Activated T-helper 1 cell treated with Interleukin-2 at 50 U/mL for 16 hours (primary cell): ENCODE measurements at places on chromosomes 16 and 17.

DNA sequence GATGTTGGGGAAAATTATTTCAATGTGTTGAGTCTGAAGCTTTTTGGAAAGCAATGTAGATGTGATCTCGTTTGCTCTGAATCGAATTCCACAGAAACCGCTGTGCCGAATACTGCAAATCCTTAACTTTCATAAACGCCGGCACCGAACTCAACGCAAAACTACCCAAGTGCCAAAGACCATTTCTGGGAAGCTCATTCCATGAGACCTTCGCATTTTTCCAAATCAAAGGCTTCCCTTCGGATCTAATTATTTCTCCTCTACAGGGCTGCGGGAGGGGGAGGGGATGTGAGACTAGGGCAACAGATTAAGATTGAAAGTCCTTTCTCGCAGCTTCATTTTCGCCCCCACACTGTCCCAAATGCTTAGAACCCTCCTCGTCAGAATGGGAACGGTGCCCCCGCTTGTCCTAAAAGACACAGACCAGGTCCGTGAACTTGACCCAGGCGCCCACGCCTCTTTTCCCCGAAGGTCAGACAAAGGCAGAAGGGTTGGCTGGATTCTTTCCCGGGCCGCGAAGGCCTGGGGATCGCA, 4.0 kb downstream of the PRAC1 start:
- no peak for DNase-seq

DNA sequence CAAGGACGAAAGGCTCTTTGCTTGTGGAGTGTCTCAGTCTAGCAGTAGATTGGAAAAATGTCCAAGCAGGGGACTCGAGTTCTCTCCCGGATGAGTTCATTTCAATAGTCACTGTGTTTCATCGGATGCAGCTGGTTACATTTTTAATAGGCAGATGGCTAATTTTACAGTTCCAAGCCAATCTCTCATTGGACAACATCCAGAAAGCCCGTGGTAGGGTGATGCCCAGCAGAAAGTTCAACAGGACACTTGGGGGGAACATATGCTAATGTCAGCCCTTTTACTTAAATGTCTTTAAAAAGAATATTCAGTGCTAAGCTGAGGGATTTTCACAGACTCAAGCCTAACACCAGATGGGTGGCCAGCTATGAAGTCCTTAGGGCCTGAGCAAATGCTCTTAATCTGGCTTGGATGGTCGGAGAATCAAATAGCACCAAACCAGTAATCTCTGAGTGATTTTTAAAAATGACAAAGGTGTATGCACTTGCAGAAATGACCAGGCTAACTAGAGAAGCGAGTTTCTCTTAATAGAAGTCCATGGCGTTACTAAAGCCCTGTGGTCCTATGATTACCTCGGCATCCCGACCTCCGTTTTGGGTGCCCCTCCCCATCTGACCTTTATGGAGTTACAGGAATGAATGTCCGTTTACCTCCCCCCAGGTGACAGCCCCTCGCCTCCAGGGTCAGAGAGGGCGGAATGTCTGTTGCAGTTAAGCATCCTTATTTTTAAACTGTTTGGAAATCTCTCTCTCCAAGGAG, 289.2 kb upstream of the SALL1 start:
- no peak for DNase-seq

- no peak for DNase-seq
Observed at GRCh38 chr17:36089888-36090836, at the start of gene CCL3. Gene CCL3, minus strand, starts transcription at chr17:36090143. Its CDS starts 85 bp downstream, at chr17:36090058.

- peak; percentile 43 for DNase-seq
Observed at GRCh38 chr17:17205368-17206123, 587 bp downstream of the PLD6 start.

DNA sequence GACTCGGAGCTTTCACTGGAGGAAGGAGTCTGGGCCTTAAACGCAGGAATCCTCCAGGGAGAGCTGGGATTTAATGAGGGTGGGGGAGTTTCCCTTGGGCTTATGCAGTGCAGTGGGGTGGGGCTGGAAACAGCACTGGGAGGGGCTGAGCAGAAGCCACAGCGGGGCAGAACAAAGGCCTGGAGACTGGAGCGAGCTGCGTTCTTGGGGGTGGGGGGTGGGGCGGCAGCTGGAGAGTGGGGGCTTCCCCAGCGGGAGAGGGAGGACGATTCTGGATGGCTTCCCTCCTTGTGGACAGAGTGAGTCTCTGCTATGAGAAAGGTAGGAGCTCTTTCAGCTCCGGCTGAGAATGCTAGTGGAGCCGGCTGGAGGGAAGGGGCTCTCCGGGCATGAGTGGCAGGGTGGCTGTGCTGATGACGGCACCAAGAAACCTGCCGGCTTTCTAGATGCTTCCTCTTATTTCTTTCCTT, 406.0 kb downstream of the SEC14L1 start:
- DNase-seq: no peak

DNA sequence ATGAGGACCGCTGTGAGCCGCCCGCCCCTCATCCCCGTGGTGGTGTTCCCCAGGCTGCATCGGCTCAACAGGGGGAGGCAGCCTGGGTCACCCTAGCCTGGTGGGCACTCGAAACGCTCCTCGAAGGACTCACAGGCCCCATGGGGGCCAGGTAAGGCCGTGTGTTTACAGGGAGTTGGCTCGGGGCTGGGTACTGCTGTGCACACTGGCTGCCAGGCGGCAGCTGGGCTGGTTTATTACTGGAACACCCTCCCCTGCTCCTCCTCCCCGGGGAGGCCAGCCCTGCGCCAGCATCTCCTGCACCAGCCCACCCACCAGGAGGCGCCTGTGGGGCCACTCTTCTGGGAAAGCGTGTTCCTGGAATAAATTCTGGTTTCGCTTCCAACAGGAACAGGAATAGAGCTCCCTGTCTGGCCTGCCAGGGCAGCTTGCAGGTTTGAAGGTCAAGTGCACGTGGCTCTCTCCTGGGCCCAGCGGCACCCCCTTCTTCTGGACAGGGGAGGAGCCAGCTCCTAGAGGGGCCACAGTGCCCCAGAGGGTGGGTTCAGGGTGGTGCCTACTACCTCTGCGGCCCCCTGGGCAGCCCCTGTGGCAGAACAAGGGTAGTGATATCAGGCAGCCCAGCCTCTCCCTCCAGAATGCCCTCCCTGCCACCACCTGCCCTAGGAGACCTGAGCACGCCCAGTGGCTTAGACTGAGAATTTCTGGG, 11.3 kb downstream of the MCRIP1 start:
- DNase-seq: no peak

GRCh38 chr17:80981062-80981902, 10.4 kb upstream of the CHMP6 start:
- peak; percentile 25 for DNase-seq

- no peak for DNase-seq
Observed at GRCh38 chr17:50027881-50028735, 27.8 kb upstream of the ITGA3 start.
